ENCODE measurements at places on chromosomes 4 and X.
A peak's percentile ranks its signal among the peaks of the same experiment; 100 is the strongest.

- peak; percentile 74 for DNase-seq
These were observed 71.2 kb downstream of the SUPT20HL2 start for GRCh38 chrX:24242649-24243175.

GRCh38 chr4:100147684-100148083 is 42.6 kb downstream of the DDIT4L start:
- DNase-seq, result no peak

DNA sequence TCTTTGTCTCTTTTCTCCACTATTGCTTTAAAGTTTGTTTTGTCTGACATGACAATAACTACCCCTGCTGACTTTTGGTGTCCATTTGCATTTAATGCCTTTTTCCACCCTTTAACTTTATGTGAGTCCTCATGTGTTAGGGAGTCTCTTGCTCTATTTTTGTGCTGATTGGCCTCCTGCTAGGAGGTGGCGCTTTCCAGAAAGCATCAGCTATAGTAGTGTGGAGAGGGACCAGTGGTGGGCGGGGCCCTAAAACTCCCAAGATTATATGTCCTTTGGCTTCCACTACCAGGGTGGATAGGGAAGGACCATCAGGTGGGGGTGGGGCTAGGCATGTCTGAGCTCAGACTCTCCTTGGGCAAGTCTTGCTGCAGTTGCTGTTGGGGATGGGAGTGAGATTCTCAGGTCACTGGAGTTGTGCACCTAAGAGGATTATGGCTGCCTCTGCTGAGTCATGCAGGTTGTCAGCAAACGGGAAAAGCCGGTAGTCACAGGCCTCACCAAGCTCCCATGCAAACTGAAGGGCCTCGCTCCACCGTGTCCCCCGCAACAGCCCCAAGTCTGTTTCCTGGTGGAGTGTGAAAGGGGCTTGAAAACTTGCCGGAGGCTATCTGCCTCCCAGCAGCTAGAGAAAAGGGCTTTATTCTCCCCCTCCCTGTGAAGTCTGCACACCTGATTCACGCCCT is 156.3 kb downstream of the CPEB2 start:
- no peak for DNase-seq

DNA sequence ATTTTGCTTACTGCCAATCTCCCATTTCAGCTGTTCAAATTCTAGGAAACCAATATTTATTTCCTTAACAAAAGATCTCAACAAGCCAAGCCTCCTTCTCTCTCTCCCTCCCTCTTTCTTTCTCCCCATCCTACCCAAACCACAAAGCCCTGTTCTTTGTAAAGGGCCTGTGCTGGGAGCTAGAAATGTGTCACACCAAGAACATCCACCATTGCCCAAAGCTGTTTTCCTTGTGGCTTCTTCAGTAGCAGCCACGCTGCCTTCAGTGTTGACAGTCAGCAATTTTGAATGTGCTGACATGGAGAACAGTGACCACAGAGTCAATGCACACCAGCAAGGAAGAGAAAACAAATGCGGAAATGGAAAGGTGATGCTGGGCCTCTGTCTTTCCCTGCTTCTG is 203.0 kb downstream of the MAML3 start:
- peak; percentile 85 for DNase-seq

GRCh38 chr4:167021545-167022155 is 212.6 kb downstream of the SPOCK3 start:
- peak; percentile 27 for DNase-seq

DNA sequence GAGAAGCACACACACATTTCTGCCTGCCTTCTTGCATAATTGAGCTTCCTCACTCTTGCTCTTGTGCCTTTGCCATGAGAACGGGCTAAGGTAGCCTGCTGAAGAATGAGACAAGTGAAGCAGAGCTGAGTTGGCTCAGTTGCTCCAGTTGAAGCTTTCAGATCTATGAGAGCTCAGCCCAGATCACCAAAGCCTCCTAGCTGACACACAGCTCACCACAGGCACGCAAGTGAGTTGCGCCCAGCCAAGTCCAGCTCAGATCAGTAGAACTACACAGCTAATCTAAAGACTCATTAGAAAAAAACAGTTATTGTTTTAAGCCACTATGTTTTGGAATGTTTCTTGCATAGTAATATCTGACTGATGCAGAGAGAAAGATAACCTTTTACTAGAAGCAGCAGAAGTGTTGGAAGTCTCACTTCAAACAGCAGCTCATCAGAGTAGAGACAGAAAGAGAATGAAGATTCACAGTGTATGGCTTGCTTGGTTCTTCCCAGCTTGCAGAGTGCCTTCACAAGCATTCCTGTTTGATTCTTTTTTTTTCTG is 362.4 kb downstream of the MID1IP1 start:
- no peak for DNase-seq

DNA sequence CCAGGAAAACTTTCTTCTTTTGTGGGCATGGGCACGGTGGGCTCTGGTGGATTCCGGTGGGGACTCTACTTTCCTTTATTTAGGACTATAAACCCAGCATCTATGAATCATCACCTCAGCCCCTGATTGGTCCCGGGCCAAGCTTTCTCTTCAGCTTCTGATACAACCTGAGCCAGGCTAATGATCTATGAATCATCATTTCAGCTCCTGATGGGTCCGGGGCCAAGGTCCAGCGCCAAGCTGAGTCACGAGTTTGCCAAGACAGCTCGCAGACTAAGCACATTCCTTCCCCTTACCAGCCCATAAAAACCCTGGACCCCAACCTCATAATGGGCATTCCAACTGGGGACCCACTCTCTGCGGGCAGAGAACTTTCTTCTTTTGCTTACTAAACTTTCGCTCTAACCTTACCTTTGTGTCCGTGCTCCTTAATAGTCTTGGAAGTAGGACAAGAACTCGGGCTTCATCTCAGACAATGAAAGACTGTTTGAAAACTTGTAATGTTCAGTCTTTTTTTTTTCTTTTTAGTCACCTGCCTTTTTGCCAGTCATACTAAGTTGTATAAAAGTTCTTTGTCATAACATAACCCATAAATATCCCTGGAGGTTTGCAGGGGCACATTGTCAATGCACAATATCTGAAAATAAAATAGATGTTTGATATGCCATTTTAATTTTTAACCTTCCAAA is 904.9 kb upstream of the EPHA5 start:
- DNase-seq, result no peak

DNA sequence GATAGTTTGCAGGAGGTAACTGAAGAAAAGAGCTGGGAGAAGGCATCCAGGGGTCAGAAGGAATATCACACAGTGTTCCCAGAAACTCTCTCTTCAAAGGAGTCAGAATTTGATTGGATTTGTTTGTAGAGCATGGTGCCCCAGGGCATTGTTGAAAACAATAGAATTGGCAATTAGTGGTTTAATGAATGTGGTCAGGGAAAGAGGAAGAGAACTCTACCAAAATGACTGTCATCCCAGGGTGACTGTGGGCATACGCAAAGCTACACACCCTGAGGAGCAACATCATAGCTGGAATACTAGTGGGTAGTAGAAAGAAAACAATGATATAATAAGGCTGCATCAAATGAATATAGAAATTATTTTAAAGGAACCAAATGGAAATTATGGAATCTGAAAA is 21.5 kb downstream of the TNIP2 start:
- DNase-seq, result peak; percentile 53

- DNase-seq, result no peak
These were observed 2.4 kb upstream of the SH3KBP1 start for GRCh38 chrX:19889582-19890342.

- peak; percentile 94 for DNase-seq
These were observed 119.3 kb upstream of the CLNK start for GRCh38 chr4:10803713-10804343.

DNA sequence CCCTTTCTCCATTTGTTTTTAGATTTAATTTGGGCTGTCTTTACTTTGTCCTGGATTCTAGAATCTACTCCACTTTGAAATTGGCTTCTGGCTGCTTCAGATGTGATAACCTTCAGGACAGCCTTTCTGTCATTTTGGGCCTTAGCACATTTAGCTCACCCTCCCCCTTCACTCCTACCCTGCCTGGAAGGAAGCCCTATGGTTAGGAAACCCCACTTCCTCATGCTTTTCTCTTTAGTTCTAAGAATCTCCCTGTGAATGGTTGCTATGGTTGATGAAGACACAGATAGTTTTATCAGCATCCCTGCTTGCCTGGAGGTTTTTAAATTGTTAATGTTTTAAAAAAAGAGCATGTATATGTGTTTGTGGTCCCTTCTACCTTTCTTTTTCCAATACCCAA is 100.7 kb upstream of the PTPN13 start:
- DNase-seq, result peak; percentile 71

- DNase-seq, result no peak
These were observed 2248.1 kb downstream of the ARAP2 start for GRCh38 chr4:33996075-33996718.

GRCh38 chrX:57573754-57574153 is 18.1 kb upstream of the ZXDB start:
- DNase-seq, result peak; percentile 26

DNA sequence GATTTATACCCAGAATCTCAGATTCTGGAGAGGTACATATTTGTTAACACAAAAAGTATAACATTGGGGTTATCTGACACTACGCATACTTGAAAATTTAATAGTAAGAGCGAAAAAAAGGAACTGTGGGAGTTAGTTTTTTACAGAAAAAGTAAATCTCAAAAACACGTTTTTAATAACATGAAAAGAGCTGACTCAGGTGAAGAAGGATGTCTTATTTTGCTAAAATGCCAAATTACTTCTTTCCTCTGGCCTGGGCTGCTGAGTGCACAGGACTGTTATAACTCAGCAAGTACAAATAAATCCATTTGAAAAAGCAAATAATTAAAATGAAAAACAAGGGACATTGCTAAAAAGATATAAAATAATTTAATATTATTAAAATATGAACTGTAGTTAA is 1322.9 kb downstream of the ARAP2 start:
- DNase-seq, result no peak

GRCh38 chrX:64205441-64205734 is at the start of gene AMER1:
Gene AMER1 (minus strand): TSS chrX:64205708. CDS start chrX:64193286, 12,422 bp downstream.
- DNase-seq, result no peak

- no peak for DNase-seq
These were observed 105.2 kb upstream of the MAB21L2 start for GRCh38 chr4:150476776-150477175.

DNA sequence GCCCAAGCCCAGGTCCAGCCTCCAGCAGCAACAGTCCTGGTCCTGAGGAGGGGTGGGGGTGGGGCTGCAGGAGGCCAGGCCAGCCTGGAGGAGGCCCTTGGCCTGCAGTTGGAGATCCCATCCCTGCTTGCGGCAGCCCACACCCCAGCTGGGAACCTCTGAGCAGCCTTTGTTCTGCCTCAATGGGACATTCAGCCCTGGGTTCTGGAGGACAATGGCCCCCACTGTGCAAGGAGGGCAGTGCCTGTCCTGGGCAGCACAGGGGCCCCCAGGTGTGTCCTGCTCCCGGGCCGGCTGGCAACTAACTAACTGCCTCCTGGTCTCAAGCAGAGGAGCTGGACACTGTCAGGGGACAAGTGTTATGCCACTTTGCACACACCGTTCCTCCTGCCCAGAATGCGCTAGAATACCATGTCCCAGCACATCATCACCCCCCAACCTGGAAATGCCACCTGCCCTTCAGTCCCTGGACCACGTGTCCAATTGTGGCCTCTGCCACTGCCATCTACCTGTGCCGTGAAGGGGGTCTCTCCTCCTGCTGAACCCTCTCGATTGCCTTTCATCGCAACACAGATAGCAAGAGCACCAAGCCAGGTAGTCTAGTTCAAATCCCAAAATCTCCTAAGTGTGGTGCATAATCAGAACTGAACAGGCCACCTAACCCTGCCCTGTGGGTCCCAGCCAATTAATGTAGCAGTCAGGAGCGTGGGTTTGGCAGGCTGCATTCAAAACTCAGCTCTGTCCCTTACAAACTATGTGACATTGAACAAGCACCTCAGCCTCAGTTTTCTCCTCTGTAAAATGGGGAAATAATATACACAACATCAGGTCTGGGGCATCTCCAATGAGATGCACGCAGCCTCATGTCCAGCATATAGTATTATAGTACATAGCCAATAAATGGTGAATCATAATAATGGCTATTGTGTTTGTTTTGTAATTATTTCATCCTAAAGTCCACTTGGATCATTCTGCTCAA is 8.8 kb downstream of the PPP2R2C start:
- DNase-seq, result no peak

DNA sequence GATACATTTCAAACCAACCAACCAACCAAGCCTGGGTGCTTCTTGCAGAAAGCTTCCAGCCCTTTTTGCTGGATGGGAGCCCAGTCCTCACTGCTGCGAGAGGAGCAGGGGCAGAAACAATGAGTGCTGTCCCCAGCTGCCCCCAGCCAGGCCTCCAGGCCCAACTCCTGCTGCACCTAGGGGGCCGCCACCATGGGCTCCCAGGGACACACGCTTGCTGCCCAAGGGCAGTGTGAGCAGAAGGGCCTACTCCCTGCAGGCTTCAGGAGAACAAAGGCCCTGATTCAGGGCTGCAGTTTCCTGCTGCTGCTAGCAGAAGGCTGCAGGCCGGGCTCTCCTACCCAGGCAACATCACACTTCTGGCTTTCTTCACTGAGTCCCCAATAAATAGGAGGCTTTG is 37.7 kb upstream of the ENPP6 start:
- no peak for DNase-seq

DNA sequence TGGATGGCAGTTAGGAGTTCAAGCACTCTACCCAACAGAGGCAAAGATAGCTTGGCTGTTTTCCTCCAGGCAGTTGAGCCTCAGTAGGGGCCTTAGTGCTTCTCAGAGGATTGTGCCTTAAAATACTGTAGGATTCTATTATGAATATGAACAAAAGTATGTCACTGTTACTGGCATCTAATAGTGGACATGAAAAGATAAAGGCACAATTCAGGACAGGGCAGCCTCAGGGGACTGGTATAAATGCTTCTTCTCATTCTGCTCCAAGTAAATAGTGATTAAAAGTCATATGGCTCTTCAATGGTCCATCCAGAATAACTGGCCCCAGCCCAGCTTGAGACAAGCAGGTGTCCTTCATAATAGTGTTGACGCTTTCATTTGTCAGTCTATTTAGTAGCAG is 17.7 kb downstream of the COL4A6 start:
- no peak for DNase-seq

GRCh38 chr4:60081839-60082238 is 1118.3 kb upstream of the ADGRL3 start:
- no peak for DNase-seq

DNA sequence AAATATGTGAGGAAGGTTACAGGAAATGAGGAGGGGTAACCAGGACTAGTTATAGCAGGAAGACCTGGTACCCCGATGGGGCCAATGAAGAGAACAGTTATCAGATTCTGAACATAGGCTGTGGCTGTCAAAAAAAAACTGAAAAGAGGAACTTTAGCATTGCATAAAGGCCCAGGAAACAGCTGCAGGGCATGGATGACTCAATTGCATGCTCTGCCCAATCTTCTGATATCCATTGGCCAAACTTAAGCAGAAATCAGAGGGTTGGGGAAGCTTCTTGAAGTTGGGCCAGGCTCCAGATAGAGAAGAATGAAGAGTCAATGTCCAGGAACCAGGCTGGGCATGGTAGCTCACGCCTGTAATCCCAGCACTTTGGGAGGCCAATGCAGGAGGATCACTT is 1222.4 kb upstream of the PRKX start:
- peak; percentile 90 for DNase-seq

Measured in MV-4-11 (cell line).